ENCODE measurements at places on chromosomes 12 and 14.

- DNase-seq = no peak
Observed at GRCh38 chr12:131948166-131948712, 1.5 kb upstream of the EP400 start.

GRCh38 chr14:100428727-100429126 lies 105.6 kb downstream of the SLC25A47 start:
- DNase-seq = no peak

DNA sequence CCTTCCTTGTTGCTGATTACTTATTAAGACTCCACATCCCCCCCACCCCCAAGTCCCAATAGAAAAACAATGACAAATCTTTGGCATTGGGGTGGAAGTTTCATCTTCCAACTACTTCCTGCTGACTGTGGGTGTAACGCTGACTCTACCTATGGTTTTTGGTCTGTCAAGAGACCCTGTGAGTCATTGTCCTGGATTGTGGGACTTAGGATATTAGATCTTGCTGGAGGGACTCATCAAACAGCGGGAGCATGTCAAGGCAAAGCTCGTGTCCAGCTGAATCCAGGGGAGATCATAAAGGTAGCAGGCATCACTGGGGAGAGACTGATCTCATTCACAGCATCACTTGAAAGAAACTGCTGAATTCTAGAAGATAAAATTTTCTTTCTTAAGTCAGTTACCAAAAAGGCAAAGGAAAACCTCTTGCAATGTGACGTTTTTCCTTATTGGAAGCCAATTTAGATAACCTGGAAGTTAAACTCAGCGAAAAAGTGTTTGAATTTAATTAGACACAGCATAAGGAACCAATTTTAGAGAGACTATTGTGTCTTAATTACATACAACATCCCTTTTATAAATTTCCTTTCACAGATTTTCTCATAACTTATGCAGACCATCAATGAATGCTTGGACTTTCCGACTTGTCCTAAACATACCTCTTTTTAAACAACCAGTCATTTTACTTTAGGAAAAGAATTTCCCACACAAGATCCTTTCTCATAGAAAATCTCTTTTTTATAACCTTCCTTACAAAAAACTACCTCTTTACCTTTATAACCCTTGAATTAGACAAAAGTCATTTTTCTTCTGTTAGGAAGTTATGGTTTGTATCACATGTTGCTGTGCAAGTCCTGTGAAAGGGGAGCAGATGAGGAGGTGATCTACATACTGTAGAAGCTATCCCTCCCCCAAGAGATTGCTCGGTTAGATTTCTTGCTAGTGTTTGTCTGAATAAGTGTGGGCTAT lies 94.6 kb upstream of the SCAF11 start:
- no peak for DNase-seq

DNA sequence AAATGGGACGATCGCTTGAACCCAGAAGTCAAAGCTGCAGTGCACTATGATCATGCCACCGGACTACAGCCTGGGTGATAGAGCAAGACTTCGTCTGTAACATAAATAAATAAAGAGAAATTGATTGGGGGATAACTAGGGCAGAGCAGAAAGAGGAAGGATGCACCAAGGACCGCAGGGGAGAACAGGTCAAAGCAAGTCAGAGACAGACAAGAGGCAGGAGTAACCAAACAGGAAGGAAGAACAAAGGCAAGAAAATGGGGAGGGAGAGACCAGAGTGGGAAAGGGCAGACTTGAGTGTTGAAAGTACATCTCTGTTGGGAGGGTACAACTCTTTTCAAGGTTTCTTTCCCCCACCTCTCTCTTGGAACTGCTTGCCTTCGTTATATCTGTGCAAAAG lies 50.8 kb upstream of the ELK3 start:
- DNase-seq = no peak

DNA sequence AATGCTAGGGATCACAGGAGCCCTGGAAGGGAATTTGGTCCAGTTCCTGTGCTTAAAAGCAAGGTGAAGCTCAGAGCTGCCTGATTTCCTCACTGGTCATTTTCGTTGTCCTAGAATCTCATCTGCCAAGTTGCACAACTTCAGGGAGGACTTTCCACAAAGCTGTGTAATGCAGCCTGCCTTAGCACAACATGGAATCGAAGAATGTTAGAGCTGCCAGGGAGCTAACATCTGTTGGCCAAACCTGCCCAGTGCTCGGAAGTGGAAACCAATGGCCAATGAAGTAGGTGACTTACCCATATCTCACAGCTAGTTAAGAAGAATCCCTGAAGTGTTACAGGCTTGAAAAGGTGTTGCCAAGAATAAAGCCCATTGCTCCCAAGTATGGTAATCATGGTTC lies 79.9 kb upstream of the SSTR1 start:
- DNase-seq = no peak

DNA sequence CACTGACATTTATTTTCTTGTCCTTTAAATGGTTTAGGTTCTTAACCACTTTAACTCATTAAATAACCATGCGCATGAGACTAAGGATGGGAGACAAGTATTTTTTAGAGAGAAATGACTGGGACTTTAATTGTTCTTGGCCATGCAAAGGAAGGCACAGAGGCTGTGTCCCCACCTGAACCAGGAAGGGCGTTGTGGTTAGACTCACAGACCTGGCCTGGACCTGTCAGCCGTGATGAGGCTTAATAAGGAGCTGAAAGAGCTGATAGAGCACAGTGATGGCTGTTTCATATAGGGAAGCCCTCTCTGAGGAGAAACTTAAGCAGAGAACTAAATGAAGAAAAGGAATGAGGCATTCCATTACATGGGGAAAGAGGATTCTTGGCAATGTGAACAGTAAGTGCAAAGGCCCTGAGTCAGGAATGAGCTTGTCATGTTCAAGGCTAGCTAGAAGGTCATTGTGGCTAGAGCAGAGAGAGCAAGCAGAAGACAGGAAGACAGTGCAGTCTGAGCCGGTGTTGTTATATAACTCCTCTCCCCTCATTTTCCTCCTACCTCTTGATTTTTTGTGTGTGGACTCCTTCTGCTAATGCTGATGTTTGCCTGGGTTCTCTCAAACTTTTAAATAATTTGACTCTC lies 74.4 kb upstream of the ANO4 start:
- DNase-seq = no peak

DNA sequence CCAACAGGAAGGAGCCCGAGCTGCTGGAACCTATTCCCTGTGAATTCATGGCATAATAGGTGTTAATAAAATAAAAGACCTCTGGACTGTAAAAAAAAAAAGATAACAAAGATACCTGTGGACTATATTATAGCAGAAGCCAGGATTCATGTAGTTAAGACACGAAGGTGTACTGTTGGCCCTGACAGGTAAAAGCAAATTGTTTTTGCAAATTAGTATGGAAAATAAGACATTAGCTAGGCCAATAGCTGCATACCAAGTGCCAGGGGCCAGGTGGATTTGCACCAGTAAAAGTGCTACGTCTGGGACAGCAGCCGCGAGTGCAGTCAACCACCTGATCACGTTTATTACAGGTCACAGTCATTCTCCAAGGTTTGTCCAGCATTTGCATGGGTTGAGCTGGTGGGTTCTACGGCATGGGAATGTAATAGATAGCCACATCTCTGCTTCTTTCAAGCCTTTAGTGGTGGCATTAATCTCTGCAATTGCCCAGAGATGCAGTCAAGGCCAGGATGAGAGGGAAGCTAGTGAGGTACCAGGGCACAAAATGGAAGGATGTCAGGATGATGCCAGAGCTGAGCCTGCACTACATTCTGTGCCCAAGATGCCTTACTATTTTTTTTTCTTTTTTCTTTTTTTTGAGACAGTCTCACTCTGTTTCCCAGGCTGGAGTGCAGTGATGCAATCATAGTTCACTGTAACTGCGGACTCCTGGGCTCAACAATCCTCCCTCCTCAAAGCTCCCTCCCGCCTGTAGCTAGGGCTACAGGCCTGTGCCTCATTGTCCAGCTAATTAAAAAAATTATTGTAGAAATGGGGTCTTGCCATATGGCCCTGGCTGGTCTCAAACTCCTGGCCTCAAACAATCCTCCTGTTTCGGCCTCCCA lies 26.3 kb downstream of the TNFAIP2 start:
- DNase-seq = no peak

GRCh38 chr12:106369624-106370346 lies 12.2 kb downstream of the POLR3B start:
- DNase-seq = no peak

DNA sequence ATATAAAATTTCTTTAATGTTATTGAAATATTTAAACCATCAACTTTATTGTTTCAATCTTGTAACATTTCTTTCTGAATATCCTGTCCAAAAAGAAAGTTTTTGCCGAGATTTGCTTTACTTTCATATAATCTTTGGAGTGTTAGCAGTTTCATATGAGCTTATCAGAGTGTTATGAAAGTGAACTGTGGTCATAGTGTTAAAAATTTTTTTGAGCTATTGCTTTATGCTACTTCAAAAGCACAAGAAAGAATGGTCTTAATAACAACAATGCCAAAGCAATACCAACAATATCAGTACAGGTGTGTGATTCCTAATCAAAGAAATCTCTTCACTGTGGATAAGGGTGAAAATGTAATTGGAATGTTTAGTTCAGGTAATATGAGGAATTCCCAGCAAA lies 1994.9 kb upstream of the FLRT2 start:
- DNase-seq = no peak

DNA sequence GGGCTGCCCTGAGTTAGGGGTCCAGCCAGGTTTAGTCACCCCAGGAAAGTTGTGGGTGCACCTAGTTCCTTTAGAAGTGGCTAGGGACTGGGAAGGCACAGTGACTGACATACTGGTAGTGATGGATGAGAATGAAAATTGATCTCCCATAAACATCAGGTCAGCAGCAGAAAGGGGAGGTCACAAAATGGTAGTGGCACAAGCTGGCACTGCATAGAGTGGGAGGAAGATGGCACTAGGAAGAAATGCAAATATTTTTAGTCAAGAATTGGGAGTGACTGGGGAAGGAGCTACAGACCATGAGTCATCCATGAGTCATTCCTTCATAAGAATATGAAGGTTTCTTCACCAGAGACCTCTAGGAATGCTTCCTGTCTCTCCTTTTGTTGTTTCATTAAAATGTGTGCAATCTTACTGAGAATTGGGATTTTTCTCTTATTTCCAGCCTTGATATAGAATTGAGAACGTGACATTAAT lies 198.3 kb upstream of the AMIGO2 start:
- DNase-seq = no peak

DNA sequence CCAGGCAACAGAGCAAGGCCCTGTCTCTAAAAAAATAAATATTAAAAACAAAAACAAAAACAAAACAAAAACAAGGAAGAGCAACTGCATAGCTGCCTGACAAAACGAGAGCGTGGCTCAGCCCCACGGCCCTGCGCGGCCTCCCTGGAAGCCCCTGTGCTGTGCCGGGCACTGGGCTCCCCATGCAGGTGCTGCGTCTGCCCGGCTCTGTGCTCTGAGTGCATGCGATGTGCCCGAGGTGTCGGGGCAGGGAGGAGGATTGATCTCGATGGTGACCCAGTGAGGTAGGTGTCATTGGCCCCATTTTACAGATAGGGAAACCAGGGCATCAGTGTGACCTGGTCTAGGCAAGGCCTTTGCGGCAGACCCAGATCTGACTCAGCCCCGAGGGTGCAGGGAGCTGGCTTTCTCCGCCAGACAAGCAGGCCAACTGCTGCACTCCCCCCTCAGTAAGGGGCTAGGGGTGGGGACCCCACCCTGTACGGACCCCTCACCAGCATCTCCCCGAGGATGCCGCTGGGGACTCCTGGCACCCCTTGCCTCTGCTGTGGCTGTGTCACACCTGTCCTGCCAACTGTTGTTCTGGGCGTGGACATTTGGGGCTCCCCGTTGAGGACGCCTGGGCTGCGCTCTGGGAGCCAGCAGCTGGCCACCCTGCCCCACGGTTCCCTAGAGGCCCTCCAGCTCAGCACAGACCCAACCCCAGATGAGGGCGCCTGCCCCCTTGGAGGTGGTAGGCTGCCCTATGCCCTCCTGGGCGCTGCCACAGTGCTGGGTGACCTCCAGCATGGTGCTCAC lies 15.3 kb downstream of the GPR132 start:
- DNase-seq = no peak

DNA sequence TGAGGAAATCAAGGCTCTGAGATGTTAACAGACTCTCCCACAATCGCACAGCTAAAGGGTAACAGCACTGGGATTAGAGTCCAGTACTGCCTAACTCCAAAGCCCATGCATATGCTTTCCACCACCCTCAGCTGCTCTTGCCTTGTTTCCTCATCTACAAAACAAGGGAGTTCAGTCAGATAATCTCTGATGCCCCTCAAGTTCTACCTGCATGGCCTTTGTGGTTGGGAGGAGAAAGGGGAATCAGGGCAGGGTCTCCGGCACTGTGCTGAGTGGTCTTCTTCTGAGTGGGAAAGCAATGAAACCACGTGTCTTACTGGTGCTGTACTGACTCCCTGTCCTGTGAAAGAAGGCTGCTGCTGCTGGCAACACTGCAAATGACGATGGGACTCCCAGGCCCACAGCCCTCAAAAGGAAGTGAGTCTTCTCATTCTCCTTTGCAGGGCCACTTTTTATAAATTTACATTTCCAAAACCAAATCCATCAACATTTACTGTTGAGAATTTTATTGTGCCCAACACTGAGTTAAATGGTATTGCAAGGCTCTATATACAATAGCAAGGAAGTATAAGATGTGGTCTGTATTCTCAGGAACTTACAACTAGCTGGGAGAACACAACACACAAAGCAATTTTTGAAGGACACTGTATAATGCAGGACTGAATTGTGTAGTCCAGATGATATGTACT lies 19.7 kb upstream of the DUSP16 start:
- DNase-seq = no peak

GRCh38 chr12:29782871-29783772 lies 620 bp downstream of the TMTC1 start:
- no peak for DNase-seq

DNA sequence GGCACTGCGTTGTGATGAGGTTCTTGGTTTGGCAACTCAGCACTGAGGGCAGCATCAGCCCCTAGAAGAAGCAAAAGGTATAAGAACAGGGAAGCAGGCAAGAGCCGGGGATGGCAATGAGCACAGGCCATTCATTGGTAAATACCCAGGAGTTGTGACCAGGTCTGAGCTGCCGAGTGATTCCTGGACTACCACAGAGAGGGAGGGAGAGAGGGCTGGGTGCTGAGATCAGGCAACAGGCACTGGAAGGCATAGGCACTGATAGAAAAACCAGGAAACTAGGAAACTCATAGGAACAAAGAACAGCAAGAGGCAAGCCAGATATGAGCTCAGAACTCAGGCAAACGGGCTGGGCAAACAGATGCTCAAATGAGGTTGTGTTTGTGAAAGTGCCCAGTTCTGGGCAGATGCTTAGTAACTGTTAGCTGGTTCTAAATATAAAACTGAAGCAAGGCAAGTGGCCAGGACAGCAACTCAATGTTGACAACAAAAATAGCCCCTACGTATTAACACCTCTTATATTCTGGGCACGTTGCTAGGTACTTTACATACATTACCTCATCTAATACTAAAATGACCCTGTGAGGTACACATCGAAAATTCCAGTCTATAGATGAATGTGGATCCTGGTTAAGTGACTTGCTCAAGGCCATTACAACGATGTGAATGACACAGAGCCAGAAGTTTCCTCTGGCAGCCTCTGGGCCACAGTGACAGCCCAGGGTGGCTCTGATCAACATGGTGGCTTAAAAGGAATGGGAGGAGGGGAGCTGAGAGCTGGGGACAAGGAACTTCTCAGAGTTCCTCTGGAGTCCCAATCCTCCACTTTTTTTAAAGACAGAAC lies 121.1 kb downstream of the PRMT8 start:
- no peak for DNase-seq

- DNase-seq = no peak
Observed at GRCh38 chr14:105168979-105169507, 467 bp upstream of the JAG2 start.

Data from GOT3 (cell line).